ENCODE measurements at places on chromosomes 1 and 21. TPM values are rescaled to one million over a fixed set of nuclear protein-coding genes. Genes with fewer than 3 reads are reported as not detected.

FCRLB gene
- total RNA-seq = 1.9 TPM

MYOG gene
- total RNA-seq = not detected

GJC2 gene
- 0.69 TPM for total RNA-seq

LAMB3 gene
- total RNA-seq = 433 TPM

RNF186 gene
- 0.05 TPM for total RNA-seq

PSRC1 gene
- total RNA-seq = 1.5 TPM

PLD5 gene
- 2.1 TPM for total RNA-seq

CFH gene
- total RNA-seq = 30.3 TPM

HES3 gene
- not detected for total RNA-seq

XKR8 gene
- total RNA-seq = 4.2 TPM

GRCh38 chr21:43827015-43827611, 37.7 kb downstream of the RRP1 start:
- DNase-seq = peak; percentile 37

DNA sequence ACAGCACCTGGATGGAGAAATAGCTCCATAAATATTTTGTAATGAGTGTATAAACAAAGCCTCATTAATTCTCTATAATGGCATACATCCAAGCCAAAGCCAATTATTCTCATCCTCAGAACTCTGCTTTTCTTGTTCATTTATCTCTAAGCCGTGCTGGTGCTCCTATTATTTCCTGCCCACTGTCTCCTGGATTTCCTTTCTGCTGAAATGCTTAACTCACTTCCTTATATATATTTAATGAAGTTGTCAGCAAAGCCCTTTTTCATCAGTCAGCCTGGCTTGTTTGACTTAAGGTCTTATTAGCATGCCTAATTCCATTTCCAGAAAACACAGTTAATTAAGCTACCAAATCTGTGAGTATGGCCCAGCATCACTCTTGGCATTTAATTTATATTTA, 93.4 kb downstream of the SLC25A24 start:
- no peak for DNase-seq

GRCh38 chr1:231206856-231207255, 34.2 kb upstream of the GNPAT start:
- no peak for DNase-seq

DNA sequence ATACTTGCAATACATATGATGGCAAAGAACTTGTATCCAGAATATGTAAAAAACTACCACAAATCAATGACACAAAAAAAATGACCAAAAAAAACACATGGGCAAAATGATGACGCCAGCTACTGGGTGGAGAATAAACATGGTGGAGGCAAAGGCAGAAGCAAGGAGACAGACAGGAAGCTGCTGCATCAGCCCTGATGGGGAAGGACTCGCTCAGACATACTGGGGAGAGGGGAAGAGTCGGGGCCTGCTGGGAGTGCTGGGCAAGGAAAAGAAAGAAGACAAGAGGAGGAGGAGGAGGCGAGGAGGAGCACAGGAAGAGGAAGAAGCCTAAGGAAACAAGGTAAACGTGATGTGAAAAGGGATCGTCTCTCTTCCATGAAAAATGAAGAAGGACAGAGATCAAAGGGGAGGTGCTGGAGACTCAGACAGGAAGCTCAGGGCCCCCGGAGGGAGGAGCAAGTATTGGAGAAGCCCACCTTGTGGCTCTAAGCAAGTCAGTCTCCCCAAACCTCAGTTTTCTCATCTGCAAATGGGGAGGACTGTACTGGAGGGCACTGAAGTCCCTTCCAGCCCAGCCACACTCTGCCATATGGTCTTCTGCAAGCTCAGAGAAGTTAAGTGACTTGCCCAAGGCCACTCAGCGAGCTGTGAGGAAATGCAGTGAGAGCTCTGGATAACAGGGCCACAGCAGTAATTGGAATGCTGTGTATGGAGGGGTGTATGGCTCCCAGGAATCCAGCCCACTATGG, 24.2 kb downstream of the OLFML2B start:
- DNase-seq = no peak

GRCh38 chr21:42097860-42098454, 26.8 kb downstream of the UMODL1 start:
- DNase-seq = peak; percentile 96

DNA sequence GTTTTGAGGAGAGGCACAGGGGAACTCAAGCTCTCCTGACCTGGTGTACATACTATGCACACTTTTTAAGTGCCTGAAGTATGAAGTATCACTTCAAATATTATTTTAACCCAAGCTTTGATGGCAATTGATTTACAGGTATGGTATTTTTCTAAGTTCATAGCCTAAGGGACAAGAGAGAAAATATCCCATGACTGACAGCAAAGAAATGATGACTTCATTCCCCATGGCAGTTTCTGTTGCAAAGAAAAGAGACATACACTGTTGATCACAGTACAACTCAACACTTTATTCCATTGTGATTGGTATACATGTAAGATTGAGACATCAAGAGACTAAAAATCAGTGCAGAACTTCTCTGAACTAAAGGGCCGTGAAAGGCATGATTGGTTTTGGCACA, 41.8 kb upstream of the BCL10 start:
- DNase-seq = peak; percentile 57

- no peak for DNase-seq
Measured at GRCh38 chr21:33308586-33309490, 15.9 kb upstream of the IFNAR1 start.

DNA sequence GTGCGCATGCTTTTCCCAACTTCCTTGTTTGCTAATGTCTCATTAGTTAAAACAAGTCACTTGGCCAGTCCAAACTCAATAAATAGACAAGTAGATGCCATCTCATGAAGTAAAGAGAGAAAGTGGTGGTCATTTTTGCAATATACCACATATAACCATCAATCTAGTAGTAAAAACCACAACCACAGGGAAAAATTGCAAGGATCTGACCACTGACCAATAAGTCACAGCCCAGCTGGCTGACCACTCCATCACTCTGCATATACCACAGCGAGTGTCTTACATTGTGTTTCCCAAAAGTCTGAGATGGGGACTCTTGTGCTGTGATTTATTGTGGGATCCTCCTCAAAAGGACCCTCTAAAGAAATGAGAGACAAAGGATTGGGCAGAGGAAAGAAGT, 76.0 kb downstream of the FH start:
- no peak for DNase-seq

GRCh38 chr21:38878379-38879179, 72.8 kb downstream of the ETS2 start:
- no peak for DNase-seq

DNA sequence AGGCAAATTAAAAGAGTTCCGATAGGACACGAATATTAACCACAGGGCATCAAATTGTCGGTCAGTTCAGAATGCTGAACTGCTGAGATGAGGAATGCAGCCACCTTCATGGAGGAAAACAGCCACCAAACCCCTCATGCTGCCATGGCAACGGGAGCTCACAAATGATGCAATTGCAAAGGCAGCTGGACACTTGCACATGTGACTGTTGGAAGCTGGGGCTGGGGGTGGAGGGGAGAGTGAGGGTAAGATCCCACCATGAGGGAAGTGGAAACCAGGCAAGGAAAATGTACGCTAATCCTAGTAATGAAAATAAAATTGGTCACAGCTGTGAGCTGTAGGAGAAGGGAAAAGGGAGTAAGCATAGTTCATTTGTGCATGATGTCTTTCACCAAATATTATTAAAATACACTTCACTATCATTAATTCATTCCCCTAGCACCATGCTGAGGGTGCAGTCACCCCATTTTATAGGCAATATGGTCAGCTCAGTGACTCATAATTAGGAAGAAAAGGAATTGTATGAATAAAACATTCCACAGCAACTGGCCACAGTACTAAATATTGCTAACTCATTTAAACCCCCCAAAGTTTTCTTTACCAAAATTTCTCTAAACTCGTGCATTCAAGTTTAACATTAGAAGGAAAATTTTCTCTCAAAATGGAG, 15.3 kb downstream of the BECN2 start:
- DNase-seq = peak; percentile 71

- DNase-seq = peak; percentile 56
Measured at GRCh38 chr1:183604038-183604808, 14.0 kb upstream of the NCF2 start.

- DNase-seq = no peak
Measured at GRCh38 chr1:154943649-154944400, 7.3 kb upstream of the PMVK start.

DNA sequence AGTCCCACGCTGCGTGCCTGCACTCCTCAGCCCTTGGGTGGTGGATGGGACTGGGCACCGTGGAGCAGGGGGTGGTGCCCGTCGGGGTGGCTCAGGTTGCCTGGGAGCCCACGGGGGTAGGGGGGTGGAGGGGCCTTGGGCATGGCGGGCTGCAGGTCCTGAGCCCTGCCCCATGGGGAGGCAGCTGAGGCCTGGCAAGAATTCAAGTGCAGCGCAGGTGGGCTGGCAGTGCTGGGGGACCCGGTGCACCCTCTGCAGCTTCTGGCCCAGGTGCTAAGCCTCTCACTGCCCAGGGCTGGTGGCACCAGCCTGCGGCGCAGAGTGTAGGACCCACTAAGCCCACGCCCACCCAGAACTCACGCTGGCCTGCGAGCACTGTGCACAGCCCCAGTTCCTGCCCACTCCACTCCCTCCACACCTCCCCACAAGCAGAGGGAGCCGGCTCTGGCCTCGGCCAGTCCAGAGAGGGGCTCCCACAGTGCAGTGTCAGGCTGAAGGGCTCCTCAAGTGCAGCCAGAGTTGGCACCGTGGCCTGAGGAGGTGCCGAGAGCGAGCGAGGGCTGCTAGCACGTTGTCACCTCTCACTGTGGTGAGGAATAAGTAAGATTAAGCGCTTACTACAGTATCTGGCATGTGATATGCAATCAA, 12.8 kb downstream of the TNNI3K start:
- DNase-seq = no peak

DNA sequence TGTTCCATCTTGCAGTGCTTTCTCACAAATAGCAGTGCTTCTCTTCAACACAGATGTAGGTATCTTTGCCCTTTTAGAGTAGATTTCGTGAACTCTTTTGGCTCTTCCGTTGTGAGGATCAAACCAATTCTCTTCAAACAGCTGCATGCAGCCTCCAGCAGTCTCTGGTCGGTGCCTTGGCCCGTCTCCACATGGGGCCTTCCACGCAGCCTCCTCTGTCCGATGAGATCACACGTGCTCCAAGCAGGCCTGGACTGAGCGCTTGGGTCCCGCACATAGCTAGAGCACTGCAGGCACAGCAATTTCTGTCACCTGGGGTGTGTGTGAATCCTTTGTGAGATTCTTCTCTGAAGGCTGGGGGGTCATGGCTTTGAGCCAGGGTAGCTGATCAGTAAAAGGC, 82.8 kb upstream of the KCNE2 start:
- DNase-seq = no peak

- peak; percentile 34 for DNase-seq
Measured at GRCh38 chr1:199226163-199226562, 587.3 kb downstream of the PTPRC start.

DNA sequence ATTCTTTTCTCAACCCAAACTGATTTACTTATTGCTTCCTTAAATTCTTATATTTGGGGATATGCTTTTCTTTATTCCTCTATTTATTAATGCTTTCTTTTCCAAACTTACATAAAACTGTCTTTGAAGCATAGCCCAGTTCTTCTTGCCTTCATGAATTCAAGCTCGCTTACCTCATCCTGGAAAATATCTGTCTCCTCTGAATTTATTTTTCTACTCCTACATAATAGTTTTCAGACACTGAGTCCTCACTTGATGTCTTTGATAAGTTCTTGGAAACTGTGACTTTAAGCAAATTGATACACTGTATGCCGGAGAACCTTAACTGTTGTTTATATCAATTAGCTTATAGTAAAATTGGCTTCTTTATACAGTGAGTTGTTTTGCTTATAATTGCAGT, 93.8 kb downstream of the ZFYVE9 start:
- DNase-seq = no peak

- peak; percentile 99 for DNase-seq
Measured at GRCh38 chr1:225445639-225446594, 18.1 kb upstream of the LBR start.

- DNase-seq = no peak
Measured at GRCh38 chr1:168894397-168894903, 165.4 kb upstream of the DPT start.

DNA sequence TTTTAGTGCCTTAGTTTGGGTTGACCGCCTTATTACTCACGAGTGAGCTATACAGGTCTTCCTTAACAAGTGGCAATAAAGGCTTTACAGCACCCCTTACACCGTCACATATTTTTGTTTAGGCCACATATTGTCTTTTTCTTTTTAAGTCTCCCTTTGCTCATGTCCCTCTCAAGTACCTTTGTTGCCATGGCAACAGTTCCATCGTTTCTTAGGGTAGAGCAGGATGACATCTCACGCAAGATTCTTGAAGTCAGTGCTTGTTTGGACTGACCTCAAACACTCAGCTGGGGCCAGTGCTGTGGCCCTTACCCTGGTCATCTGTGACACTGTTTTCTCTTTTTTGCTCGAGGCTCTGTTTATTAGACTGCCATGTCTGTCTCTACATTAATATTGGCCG, 69.8 kb downstream of the PBX1 start:
- no peak for DNase-seq

DNA sequence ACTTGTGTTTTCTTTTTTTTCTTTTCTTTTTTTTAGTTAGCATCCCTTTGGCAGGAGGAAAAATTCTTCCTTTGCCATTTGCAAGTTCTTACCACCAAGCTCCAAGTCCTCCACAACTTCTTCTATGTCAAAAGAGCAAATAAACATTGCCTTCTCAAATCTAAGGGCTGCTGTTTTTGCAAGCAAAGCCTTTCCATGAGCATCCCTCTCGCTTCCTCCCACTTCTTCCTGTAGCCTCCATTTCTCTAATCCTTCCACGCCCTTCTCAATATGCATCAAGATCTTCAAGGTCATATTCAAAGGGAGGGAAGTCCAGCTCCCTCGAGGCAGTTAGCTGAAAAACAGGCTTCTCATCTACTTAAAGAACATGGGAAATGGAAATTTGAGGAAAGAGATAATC, 147.1 kb downstream of the ADSS2 start:
- no peak for DNase-seq

DNA sequence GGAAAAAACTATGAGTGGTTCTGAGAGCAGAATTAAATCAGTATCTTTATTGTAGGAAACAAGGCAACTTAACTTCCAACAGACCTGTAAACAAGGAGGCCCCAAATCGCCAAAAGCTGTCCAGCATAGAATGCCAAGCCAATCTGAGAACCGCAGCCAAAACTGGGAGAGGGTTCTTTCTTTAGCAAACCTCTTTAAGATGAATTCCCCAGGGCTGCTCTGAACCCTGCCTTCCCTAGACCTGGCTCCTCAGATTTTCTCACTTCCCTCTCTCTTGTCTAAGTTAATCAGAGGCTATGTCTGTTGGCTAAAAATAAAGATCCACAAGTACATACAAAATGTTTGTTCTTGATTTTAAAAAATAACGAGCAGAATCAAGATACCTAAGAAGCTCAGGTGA, 141.4 kb downstream of the SMYD3 start:
- DNase-seq = no peak
